ENCODE measurements at places on chromosomes 1 and 21.
A peak's percentile ranks its signal among the peaks of the same experiment; 100 is the strongest.

- DNase-seq, result no peak
Observed at GRCh38 chr21:35529171-35529863, 480.2 kb upstream of the RUNX1 start.

- DNase-seq, result no peak
Observed at GRCh38 chr1:213163278-213163711, 112.3 kb downstream of the RPS6KC1 start.

DNA sequence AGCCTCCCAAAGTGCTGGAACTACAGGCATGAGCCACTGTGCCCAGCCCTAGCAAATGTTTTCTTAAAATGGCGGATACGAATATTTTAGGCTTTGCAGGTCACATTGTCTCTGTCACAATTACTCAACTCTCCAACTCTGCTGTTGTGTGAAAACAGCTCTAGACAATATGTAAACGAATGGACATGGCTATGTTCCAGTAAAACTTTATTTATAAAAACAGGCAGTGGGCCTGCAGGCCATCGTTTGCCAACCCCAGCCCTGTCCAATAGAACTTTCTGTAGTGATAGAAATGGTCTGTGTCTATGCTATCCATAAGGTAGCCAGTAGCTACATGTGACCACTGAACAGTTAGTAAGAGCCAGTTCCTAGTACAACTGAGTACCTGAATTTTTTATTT is 4.3 kb upstream of the FBXO6 start:
- DNase-seq, result no peak

DNA sequence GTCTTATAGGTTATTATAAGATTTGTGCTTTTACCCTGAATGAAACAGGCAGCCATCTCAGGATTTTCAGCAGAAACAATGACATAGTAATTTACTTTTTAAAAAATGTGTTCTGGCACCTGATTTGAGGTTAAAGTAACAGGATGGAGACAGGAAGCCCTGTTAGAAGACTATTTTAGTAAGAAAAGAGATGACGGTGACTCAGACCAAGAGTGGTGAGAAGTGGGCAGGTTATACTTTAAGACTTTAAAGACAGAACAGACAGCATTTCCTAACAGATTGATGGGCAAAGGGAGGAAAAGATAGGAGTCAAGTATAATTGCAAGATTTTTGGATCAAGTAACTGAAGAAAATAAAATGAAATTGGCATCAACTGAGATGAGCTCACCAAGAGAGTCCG is 436.8 kb upstream of the NR5A2 start:
- no peak for DNase-seq

- DNase-seq, result no peak
Observed at GRCh38 chr1:84745857-84746256, 55.6 kb upstream of the SSX2IP start.

DNA sequence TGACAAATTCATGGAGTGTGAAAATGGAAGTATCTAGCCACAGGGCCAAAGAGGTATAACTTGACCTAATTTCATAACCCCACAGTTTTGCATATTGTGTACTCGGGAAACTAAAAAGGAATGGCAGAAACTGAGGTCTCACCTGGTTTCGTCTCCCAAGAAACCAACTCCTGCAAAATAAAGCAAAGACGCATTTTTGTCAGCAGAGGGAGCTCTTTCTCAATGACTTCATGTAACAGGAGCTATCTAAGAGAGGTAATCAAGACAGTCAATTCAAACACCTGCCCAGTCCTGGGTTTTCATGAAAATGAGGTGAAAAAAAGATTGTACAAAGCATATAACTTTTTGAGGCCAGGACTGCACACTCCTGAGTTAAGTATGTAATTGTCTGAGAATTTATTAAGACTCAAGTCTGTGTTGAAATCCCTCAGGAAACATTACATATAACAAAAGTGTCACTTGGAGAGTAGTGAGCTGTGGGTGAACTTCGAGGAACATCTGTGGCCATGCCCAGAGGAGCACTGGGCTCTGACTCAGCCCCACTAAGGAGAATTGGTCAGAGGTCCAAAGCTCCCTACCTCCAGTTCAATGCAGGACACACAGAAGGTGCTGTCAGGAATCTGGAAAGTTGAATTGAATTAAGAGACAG is 17.6 kb downstream of the FCRL4 start:
- peak; percentile 24 for DNase-seq

GRCh38 chr1:201137579-201138310 is 10.8 kb upstream of the ASCL5 start:
- DNase-seq, result peak; percentile 47

DNA sequence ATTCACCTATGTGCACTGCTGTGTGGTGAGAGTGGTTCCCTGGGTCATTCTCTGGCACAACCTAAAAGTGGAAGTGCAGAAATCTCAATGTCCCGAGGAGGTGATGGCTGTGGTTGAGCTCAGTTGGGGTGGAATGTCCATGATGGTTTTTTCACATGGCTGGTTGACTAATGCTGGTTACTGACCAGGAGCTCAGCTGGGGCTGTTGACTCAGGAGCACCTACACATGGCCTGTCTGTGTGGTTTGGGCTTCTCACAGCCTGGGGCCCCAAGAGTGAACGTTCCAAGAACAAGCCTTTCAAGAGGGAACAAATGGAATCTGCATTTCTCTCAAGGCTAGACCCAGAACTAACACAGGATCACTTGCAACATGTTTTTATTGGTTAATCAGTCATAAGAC is 6.4 kb upstream of the KANK4 start:
- no peak for DNase-seq

DNA sequence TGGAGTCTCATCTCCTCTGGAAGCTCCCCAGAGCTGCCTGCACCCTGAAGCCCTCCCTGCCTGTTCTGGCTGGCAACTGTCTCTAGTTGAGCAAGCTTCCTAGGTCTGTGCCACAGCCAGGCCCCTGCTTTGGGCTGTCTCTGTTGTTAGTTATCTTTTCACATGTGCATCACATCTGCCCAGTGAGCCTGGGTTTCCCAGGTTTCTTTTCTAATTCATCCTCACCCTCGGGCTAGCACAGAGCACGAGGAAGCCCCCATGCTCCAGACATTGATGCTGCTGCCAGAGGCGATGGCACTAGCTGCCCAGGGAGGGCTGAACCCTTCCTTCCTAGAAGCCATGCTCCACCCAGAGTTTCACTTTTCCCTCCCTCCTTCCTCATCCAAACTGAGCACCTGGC is 27.2 kb downstream of the RASSF5 start:
- no peak for DNase-seq

DNA sequence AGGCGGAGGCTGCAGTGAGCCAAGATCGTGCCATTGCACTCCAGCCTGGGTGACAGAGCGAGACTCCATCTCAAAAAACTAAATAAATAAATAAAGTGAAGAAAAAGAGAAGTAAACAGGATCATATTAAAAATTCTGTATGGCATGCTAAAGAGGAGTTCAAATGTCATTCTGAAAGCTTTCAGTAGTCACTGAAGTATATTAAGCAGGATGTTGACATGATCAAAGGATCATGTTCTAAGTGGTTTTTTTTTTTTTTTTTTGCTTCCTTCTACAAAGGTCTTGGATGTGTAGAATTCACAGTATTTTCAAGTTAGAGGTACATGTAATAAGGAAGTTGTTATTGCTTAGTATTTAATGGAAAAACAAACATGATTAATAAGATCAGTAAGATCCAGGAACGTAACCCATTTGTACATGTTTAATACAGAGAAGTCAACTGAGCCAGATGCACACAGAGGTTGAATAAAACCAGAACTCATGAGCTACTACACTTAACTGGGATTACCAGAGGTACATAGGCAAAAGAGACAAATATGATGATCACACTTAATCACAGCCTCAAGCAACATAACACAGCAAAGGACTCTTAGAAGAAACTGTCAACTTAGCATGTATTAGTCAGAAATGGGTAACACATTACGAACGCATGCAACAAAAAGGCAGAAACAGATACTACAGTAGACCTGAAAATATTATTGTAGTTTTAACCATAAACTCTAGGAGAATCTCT is 12.2 kb downstream of the CDC42BPA start:
- no peak for DNase-seq

GRCh38 chr1:207908107-207908734 is 2.7 kb downstream of the CD34 start:
- no peak for DNase-seq

DNA sequence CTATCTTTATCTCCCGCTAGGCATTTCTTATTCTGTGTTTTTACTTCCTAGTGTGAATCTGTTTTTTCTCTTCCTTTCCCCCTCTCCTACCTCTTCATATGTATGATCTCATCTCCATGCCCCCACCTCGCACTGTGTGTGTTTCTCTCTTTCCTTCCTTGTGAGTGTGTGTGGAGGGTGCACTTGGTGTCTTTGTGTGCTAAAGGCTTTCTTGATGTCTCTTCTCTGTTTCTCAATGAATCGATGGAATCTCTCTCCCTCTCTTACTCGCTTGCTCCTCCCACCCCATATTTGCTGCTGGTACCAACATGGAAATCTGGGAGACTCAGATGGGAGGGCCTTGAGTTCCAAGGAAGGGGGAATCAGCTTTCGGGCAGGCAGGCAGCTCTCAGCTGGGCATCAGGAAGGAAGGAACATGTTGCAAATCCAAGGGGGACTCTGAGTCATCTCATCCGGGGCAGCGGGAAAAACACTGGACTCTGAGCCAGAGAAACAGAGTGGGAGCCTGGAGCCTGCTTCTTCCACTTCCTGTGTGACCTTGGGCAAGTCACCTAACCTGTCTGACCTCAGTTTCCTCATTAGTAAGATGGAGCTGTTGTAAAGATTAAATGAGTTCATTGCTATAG is 147.5 kb downstream of the PTPRU start:
- no peak for DNase-seq

- DNase-seq, result no peak
Observed at GRCh38 chr1:33155877-33156538, 25.8 kb downstream of the TRIM62 start.

GRCh38 chr1:173043253-173043652 is 7.5 kb downstream of the TNFSF18 start:
- DNase-seq, result no peak

- DNase-seq, result peak; percentile 29
Observed at GRCh38 chr1:6350416-6351088, 43.0 kb downstream of the ACOT7 start.

GRCh38 chr1:3547055-3548005 is 64.0 kb downstream of the MEGF6 start:
- DNase-seq, result no peak

All from transverse colon (tissue), 4 donors.